ENCODE measurements at places on chromosomes 16 and 17. TPM values are rescaled to one million over a fixed set of nuclear protein-coding genes. Genes with fewer than 3 reads are reported as not detected.

- no peaks in the 10 kb centered on the region for H3K36me3 ChIP-seq
- peaks cover 14% of the 10 kb centered on the region for H3K4me1 ChIP-seq
- H3K4me3 ChIP-seq = peak overlapping the region; percentile 68
Measured at GRCh38 chr16:69482410-69482991, 58.1 kb downstream of the CYB5B start.

DNA sequence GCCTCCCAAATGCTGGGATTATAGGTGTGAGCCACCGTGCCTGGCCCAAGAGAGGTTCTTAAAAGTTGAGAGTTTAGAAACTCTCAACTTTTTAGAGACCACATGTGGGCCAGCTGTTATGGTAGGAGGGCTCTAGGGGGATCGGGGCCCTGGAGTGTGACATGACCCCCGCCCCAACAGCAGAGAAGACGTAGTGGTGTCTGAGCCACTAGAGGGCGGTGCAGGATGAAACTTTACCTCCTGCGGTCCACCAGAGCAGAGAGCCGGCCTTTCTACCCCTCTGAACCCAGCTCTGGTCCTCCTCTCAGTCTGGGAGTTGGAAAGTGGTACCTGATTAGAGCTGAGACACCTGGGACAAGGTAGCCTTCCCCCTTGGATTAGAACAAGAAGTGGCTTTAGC lies 7.4 kb downstream of the CDK5RAP3 start:
- H3K4me1 ChIP-seq = no peaks in the 10 kb centered on the region
- no peak overlapping the region for H3K4me3 ChIP-seq
- no peaks in the 10 kb centered on the region for H3K27me3 ChIP-seq
- no peak overlapping the region for H3K27ac ChIP-seq

- no peaks in the 10 kb centered on the region for H3K36me3 ChIP-seq
- DNase-seq = no peak
- no peak overlapping the region for H3K4me3 ChIP-seq
- H3K27me3 ChIP-seq = no peaks in the 10 kb centered on the region
Measured at GRCh38 chr16:49333259-49333597, 40.4 kb upstream of the C16orf78 start.

DNA sequence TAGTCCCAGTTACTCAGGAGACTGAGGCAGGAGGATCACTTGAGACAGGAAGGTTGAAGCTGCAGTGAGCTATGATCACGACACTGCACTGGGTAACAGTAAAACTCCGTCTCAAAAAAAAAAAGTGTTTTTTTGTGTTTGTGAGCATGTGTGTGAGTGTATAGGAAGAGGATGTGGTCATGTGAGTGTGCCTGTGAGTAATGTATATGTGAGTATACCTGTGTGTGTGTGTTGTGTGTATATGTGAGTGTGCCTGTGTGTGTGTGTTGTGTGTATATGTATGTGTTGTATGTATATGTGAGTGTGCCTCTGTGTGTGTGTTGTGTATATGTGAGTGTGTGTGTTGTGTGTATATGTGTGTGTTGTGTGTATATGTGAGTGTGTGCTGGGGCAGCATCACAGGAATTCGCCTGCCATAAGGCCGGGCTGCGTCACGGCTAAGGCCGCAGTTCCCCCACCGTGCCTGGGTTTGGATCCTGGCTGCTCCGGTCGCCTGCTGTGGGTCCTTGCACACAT lies 21.4 kb upstream of the NPTX1 start:
- no peaks in the 10 kb centered on the region for H3K27me3 ChIP-seq
- DNase-seq = no peak
- H3K36me3 ChIP-seq = no peaks in the 10 kb centered on the region
- no peak overlapping the region for H3K27ac ChIP-seq

DNA sequence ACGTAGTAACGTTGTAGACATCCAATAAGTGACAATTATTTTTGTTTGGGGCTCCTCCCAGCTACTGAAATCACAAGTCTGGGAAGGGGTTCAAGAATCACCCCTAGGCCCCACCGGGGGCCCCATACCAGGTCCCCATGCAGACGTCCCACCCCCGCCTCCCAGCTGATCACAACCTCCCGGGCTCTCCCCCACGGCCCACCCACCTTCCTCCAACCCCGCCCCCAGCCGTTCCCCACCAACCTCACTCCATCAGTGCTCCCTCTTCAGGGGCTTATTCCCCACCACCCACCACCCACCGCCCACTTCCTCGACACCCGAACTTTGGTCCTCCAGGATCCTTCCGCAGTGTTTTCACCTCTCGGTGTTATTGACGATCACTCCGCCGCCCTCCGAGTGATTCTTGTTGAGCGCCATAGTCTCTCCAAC lies 240 bp downstream of the WBP2 start:
- H3K36me3 ChIP-seq = peaks cover 20% of the 10 kb centered on the region
- H3K4me1 ChIP-seq = peaks cover 36% of the 10 kb centered on the region
- DNase-seq = no peak
- H3K4me3 ChIP-seq = peak overlapping the region; percentile 90
- H3K27me3 ChIP-seq = no peaks in the 10 kb centered on the region

DNA sequence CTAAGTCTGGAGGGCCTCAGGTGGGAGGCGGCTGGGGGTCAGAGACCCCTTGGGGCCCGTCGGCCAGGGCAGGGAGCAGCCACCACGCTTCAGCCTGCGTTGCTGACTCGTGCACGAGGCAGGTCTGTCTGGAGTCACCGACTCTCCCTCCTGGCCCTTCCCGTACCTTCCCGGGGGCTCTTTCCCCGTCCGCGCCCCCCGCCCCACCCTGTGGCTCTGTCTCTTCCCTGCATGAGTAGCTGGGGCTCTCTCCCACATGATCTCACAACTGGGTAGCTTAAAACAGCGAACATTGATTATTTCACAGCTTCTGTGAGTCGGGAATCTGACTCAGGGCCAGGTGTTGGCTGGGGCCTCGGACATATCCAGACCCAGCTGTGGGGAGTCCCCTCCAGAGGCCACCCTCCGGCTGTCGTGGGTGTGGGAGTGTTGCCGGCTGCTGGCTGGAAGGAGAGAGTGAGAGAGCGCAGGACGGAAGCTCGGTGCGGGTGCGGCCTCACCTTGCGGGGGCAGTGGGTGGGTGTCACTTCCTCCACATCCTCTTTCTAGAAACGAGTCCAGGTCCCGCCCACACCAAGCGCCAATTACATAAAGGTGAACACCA lies 17.3 kb downstream of the BAHCC1 start:
- no peaks in the 10 kb centered on the region for H3K36me3 ChIP-seq
- no peak for DNase-seq
- no peak overlapping the region for H3K27ac ChIP-seq
- H3K4me1 ChIP-seq = peaks cover 18% of the 10 kb centered on the region
- no peak overlapping the region for H3K4me3 ChIP-seq

DNA sequence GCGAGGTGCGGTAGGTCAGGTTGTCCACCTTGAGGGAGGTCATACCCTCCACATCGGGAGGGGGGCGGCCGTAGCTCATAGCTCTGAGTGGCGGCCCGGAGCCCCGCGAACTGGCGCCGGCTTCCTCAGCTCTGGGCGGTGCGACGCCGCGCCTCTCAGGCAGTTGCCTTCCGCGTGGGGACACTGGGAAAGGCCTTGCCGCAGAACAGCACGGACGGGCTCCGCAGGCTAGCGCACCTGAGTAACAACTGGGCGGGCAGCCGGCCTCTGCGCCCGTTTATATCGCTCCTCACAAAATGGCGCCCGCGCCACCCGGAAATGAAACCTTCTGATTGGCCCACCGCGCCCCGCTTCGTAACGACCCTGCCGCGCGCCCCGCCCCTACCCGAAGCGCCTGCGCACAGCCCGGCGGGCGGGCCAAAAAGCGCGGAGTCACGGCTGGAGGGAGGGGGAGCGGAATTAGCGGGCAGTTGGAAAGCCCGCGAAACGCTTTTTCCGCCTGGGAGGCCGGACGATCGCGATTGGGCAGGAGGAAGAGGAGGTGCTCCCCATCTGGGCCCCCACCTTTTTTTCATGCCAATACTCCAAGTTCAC lies at the start of gene SRSF2:
Gene SRSF2, minus strand, starts transcription at position 250 of the 594 bp plus-strand sequence. Its CDS starts 171 bp downstream, at position 79.
- peak; percentile 91 for DNase-seq
- peak within 1 kb of the TSS; percentile 89 for H3K4me3 ChIP-seq
- peaks cover 72% of the 10 kb centered on the region for H3K4me1 ChIP-seq

- H3K4me3 ChIP-seq = no peak overlapping the region
- H3K36me3 ChIP-seq = peaks cover 35% of the 10 kb centered on the region
- DNase-seq = no peak
- H3K4me1 ChIP-seq = peaks cover 9% of the 10 kb centered on the region
- no peak overlapping the region for H3K27ac ChIP-seq
- H3K27me3 ChIP-seq = no peaks in the 10 kb centered on the region
Measured at GRCh38 chr17:19935169-19935568, 42.5 kb downstream of the AKAP10 start.

DNA sequence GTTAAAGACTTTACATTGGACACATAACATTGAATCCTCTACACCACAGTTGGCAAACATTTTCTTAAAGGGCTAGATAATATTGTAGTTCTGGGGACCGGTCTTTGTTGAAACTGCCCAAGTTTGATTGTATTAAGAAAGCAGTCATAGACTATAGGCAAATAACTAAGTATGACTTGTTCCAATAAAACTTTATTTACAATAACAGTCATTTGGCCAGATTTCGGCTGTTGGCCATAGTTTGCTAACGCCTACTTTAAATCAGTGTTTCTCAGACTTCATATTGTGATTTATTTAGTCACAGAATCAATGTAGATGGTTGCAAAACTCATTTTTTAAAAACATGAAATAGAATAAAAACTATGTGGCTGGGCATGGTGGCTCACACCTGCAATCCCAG lies 531.8 kb downstream of the XYLT1 start:
- no peak for DNase-seq
- no peaks in the 10 kb centered on the region for H3K4me1 ChIP-seq
- no peak overlapping the region for H3K27ac ChIP-seq
- H3K4me3 ChIP-seq = no peak overlapping the region
- H3K27me3 ChIP-seq = no peaks in the 10 kb centered on the region
- H3K36me3 ChIP-seq = no peaks in the 10 kb centered on the region

- no peaks in the 10 kb centered on the region for H3K27me3 ChIP-seq
- no peak for DNase-seq
- H3K4me3 ChIP-seq = no peak overlapping the region
- H3K36me3 ChIP-seq = no peaks in the 10 kb centered on the region
- no peak overlapping the region for H3K27ac ChIP-seq
Measured at GRCh38 chr17:69743091-69743490, 328.6 kb downstream of the MAP2K6 start.

DNA sequence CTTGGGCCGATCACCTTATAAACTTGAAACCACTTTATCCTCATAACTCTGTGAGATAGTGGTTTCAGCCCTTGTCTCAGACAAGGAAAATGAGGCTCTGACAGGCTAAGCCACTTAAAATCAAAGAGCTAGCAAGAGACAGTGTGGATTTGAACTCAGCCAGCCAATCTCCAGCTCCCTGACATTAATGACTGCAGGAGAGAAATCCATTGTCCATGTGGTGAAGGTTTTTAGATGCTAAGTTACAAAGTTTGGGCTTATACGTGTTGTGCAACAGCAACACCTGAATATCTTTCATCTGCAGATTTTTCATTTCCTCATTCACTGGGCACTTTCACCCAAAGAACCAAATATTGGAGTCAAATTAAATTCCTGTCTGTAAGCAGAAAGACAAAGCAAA lies 501.3 kb downstream of the GRIN2A start:
- H3K27ac ChIP-seq = no peak overlapping the region
- DNase-seq = no peak
- no peak overlapping the region for H3K4me3 ChIP-seq
- no peaks in the 10 kb centered on the region for H3K27me3 ChIP-seq

DNA sequence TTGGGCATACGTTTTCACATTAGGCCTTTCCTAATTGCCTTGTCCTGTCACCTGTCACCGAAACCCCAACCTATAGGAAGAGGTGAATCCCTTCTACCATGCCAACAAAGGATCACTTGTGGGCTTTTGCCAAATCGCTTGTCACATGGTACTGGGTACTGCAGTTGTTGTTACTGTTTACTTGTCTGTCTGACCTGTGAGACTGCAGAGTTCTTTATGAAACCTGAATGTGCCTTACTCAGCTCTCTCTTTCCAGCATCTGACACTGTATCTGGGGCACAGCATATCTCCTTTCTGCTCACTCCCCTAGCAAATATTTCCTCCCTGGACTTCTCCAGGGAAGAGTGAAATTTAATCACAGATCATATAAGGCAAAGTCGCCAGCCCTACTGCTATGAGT lies 1272.4 kb downstream of the CDH8 start:
- DNase-seq = no peak
- no peak overlapping the region for H3K27ac ChIP-seq
- no peaks in the 10 kb centered on the region for H3K4me1 ChIP-seq
- H3K4me3 ChIP-seq = no peak overlapping the region
- no peaks in the 10 kb centered on the region for H3K27me3 ChIP-seq

DNA sequence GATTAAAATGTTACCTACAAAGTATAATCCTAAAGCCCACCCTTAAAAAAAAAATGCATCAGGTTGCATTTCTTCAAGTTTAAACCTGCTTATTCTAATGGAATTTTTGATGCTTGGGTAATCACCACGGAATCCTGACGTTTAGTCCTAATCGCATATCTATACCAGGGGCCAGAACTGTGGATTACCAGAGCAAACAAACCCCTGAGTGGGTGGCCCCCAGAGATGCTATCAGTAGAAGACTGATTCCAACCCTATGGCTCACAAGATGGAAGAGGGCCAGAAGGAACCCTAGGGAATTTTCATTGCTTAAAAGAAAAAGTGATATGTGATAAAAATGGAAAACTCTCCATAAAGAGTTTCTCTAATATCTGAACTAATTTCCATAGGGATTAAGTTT lies 152.2 kb upstream of the NOG start:
- H3K4me3 ChIP-seq = no peak overlapping the region
- no peak for DNase-seq
- no peak overlapping the region for H3K27ac ChIP-seq
- H3K27me3 ChIP-seq = no peaks in the 10 kb centered on the region

- DNase-seq = no peak
- no peak overlapping the region for H3K27ac ChIP-seq
- no peaks in the 10 kb centered on the region for H3K4me1 ChIP-seq
- no peak overlapping the region for H3K4me3 ChIP-seq
Measured at GRCh38 chr17:38586788-38587187, 19.0 kb downstream of the SRCIN1 start.

- H3K4me3 ChIP-seq = no peak overlapping the region
- no peaks in the 10 kb centered on the region for H3K27me3 ChIP-seq
- H3K36me3 ChIP-seq = peaks cover 10% of the 10 kb centered on the region
- DNase-seq = no peak
Measured at GRCh38 chr16:30925632-30925987, 2.2 kb downstream of the FBXL19 start.

The DHRS7C gene
- total RNA-seq = not detected

The CCL2 gene
- total RNA-seq = 324 TPM

The TNS4 gene
- total RNA-seq = 0.78 TPM

The SLX1A gene
- 20.1 TPM for total RNA-seq

Measured in thoracic aorta (tissue), 2 donors.